ENCODE measurements at places on chromosomes 13 and 19.

DNA sequence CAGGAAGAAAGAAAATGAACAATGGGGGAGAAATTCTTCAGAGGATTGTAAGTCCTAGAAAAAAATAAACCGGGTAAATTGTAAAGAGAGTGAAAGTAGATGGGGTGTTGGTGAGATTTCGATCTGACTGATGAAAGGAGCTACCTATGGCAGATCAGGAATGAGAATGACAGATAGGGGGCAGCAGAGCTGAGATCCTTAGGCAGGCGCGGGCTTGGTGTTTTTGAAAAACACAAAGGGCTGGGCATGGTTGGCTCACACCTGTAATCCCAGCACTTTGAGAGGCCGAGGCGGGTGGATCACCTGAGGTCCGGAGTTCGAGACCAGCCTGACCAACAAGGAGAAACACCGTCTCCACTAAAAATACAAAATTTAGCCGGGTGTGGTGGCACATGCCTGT is 1468.6 kb upstream of the SLC10A2 start:
- DNase-seq, result no peak

DNA sequence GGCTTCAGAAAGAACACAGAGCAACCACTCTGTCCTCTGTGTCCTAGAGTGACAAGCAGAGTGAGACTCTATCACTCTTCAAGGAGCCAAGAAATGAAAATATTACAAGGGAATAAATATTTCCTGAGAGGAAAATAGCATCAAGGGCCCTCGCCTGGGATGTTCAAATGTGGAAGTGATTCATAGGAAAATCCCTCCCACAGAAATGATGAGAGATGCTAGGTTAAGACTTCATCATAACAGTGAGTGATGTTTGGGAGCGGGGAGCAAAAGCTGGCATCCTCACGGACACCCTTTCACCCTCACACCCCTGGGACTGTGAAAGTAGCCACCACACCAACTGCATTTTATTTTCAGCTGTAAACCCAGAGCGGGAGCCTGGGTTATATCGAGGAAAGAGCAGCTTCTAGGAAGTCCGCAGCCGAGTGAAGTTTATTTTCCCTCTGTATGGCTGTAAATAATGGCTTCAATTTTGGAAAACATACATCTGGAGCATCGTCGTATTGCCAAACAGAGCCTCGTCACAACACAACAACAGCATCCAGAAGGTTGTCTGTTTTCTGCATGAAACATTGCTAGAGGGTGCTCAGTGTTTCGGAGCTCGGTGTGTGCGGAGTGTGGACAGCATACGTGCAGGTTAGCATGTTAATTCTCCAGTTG is 54.8 kb downstream of the DLEU7 start:
- no peak for DNase-seq

DNA sequence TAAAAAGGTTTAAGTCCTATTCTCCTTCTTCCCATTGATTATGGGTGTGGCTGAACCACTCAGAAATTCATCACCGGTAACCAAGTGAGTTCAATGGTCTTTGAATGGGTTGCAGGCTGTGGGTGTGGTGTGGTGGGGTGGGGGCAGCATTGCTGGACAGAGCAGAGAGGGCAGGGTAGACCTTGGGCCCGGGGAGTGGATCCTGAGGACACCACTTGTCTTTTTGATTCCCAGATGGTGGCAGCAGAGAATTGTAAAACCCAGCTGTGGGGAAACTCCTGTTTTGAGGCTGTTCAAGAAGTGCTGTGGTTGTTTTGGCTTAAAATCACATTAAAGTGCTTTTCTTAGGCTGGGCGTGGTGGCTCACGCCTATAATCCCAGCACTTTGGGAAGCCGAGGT is 45.8 kb upstream of the RGCC start:
- peak; percentile 27 for DNase-seq

DNA sequence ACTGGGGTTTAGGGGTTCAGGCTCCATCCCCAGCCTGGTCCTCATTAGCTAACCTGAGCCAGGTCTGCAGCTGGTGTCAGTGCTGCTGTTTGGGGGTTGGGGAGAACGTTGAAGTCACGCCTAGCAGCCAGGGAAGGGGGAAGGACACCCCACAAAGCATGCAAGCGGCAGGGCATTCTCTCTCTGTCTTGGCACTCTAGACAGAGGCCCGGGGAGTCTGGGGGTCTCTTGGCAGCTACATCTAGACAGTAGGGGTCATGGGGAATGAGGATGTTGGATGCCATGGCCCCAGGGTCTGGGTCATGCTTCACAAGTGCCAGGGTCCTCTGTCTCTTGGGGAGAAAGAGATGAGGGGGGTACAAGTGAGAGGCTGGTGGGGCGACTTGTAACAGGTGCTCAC is 2.6 kb downstream of the ERICH4 start:
- no peak for DNase-seq

- DNase-seq, result no peak
These were observed 12.8 kb downstream of the FUT6 start for GRCh38 chr19:5826531-5827341.

- no peak for DNase-seq
These were observed 29.7 kb upstream of the FXYD3 start for GRCh38 chr19:35085947-35086346.

DNA sequence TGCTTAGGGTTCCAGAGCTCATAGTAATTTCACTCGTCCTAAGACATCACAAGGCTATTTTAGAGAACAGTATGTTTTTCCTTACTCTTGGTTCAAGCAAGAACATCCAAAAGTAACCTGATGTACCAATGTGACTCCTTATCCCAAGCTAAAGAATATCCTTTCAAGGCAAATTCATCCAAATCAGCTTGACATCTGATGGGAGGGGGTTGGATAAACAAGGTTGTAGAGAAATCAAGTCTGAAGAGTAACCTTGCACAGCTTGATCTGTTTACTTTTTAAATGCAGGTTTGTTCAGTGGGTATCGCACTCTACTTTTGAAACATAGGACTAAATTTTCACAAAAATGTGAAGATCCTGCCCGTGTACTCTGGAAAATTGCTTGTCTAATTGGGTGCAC is 201.2 kb downstream of the GGACT start:
- no peak for DNase-seq

DNA sequence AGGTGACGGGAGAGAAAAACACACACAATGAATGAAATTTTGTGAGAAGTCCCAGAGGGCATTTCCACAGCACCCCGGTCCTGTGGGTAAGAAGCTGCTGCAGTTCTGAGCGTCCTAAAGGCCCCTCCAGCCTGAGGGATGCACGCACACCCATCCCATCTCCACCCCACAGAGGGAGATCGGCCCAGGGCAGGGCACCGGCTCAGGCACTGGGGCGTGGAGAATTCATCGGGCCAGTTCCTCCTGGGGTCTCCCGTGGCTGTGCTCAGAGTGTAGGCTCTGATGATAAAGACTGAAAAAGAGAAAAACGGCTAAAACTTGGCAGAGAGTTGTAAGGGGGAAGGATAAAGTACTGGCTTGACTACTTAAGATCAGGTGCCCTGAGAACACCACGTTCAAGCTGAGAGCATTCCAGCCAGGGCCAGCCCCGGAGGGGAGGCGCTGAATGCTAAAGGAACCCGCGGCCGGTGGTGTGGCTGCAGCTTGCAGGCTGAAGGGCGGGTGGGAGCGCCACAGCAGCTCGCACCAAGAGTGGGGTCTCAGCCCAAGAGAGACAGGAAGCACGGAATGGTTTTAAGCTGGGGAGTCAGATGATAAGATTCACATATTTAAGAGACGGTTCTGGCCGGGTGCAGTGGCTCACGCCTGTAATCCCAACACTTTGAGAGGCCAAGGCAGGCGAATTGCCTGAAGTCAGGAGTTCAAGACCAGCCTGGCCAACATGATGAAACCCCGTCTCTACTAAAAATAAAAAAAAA is 121.9 kb upstream of the SPACA7 start:
- DNase-seq, result no peak

DNA sequence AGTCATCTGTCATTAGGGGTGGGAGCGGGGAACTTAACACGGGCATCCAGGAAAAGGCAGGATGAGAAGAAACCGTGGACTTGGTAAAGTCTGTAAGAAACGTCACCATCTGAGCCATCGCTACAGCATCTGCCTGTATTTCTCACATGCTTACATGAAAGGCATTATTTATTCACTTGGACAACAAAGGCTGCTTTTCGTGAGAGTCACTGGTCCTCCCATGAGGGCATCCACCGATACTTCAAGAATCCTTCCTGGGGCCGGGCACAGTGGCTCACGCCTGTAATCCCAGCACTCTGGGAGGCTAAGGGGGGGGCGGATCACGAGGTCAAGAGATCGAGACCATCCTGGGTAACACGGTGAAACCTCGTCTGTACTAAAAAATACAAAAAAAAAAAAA is 16.1 kb downstream of the ZNF446 start:
- no peak for DNase-seq

GRCh38 chr13:44575741-44576350 is at the start of gene TSC22D1:
TSC22D1 (minus strand) TSS chr13:44576330; CDS start chr13:44576074, 256 bp downstream.
- DNase-seq, result peak; percentile 43

GRCh38 chr13:34816245-34816884 is 125.7 kb upstream of the NBEA start:
- DNase-seq, result no peak

GRCh38 chr13:63288576-63288975 is 1872.9 kb upstream of the PCDH20 start:
- DNase-seq, result no peak

DNA sequence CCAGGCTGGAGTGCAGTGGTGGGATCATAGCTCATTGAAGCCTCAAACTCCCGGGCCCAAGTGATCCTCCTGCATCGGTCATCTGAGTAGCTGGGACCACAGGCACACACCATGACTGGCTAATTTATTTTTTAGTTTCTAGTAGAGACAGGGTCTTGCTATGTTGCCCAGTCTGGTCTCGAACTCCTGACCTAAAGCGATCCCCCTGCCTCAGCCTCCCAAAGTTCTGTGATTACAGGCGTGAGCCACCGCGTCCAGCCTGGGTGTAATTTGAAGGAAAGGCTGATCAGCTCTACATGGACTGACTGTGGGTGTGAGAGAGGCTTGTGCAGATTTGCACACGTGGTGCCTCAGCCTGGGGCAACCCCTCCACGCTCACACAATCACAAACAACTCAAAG is 31.1 kb downstream of the ADGRL1 start:
- DNase-seq, result no peak

GRCh38 chr19:2113439-2114211 is 16.9 kb downstream of the IZUMO4 start:
- peak; percentile 77 for DNase-seq

- DNase-seq, result peak; percentile 67
These were observed 41.6 kb downstream of the RFX2 start for GRCh38 chr19:6068711-6069110.

- DNase-seq, result no peak
These were observed 22.6 kb downstream of the THSD1 start for GRCh38 chr13:52383366-52383765.
